ENCODE measurements at places on chromosomes 2 and 18.
A peak's percentile ranks its signal among the peaks of the same experiment; 100 is the strongest.

DNA sequence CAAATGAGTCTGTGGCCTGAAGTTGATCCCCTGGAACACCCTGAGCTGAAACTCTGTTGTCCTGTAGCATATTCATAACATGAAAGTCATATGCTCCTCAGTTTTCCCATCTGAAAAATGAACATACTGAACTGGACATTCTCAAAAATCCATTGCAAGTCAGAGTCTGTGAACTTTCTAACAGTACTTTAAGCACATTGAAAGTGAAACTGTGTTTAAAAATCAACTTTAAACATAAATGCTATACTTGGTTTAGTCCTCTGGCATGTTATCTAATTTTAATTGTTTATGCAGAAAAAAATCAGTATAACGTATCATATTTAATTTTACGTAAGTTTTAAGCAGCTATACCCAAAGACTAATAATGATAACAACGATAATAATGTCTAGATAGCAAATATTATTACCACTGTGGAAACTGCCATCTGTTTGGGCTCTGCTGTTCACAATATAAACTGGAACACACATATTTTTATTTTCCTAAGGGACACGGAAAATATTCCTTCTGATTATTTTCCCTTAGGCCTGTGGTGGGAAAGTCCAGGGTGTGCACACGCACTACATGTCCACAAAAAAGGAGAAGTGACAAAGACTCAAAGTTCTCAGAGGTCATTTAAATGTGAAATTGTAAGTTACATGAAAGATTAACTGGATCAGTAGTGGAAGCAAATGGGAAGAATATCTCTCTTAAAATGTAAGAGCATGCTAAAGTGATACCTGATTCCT is 56.1 kb upstream of the TTN start:
- no peak for DNase-seq

DNA sequence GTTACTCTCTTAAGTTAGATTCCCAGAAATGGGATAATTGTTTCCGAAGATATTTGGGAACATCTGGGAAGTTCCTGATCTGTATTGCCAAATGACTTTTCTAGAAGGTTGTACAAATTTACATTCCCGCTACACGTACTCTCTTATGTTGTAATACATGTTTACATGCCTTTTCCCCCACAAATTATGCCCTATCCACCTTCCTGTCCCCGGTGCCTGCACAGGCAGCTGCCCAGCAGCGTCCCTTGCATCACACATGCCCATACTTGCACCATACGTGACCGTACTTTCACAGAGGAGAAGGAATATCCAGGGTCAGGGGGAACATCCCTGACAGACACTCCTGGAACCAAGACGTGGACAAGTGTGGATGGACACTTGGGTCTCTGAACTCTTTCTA is 24.2 kb upstream of the KLF11 start:
- no peak for DNase-seq

GRCh38 chr2:20054119-20054518 is 2.7 kb upstream of the LAPTM4A start:
- no peak for DNase-seq

DNA sequence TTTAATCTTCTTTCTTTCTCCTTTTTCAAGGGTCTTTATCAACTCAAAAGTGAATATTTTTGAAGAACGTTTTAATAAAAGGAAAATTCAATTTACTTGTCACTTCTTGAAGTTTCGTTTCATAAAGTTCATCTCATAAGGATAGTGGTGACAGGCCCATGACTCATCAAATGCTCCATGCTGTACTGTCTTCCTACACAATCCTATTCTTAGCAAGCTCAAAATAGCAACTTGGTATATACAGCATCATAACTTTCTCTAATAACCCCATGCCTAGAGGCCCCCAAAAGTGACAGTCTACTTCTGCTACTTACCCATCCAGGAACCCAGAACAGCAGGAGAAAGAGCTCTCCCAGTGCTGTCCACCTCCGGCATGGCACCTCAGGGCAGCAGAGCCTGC is 7.7 kb downstream of the FBXO15 start:
- no peak for DNase-seq

DNA sequence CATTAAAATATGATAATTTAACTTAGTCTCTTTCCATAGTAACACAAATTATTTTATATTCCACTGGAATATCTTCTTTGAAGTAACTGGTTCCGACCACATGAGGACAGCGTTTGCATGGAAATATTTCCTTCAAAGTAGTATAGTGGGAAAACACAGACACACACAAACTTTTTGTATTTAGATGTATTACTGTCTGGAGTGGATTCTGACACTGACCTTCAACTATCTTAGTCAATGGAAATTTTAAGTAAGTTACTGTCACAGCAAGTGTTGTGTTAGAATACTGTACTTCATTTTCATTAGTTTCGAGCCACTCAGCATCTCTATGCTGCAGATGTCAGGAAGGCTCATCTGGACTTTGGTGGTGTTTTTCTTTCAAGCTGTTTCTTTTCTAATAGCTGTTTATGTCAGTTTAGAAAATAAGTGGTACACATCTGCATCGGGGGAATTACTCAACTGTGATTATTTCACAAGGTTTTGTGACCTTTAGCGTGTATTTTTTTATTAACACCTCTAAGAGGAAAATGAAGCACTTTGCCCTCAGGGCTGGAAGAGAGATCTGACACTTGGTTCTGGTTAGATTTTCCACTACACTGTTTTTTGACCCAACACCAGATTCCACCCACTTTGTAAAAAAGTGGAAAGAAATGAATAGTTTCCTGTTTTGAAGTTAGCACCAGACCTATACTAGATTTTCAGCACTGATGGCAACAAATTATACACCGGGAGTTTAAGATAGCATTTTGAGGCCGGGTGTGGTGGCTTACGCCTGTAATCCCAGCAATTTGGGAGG is 18.9 kb upstream of the THOC1 start:
- no peak for DNase-seq

DNA sequence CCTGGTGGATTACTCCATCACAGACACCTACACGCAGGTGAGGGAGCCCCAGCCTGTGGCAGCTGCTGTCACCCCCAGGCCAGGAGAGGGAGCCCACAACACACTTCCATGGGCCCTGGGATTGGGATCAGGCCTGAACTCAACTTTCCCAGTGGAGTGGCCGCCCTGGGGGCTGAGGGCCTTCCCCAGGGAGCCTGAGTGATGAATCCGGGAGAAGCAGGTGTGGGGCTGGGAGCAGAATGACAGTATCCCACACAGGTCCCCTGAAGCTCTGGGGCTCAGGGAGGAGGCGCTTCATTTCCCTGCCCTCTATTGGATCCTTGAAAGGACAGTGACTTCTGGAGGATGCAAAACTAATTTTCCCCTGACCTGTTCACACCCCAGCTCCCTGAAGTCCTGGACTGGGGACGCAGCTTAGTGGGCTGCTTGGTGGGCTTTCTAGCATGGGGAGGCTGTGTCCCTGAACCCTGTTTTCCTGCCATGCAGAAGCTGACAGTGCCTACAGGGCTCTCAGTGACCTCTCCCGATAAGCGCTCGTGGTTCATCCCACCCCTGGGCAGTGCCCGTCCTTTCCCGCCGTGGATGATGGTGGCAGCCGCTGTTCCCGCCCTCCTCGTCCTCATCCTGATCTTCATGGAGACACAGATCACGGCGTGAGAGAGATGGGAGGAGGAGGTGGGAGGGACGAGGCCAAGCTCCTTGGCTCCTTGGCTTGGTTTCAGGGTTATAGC is 11.0 kb downstream of the SLC4A3 start:
- no peak for DNase-seq

DNA sequence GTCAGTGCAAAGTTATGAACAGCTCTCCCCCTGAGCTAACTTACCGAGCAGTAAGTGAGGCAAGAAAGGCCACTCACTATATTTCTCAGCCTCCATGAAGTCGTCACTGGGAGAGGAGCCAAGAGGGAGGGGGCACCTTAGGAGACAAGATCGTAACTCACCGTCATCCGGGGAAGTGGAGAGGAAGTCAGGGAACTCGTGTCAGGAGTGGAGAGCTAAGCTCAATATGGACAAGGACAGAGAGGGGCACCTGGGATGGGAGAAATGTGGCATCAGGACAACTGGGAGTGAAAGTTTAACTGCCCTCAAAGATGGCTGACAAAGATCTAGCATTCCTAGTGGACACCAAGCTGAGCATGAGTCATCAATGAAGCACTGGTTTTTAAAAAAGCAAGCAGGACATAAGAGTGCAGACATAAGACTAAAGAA is 37.1 kb downstream of the BCL11A start:
- no peak for DNase-seq

DNA sequence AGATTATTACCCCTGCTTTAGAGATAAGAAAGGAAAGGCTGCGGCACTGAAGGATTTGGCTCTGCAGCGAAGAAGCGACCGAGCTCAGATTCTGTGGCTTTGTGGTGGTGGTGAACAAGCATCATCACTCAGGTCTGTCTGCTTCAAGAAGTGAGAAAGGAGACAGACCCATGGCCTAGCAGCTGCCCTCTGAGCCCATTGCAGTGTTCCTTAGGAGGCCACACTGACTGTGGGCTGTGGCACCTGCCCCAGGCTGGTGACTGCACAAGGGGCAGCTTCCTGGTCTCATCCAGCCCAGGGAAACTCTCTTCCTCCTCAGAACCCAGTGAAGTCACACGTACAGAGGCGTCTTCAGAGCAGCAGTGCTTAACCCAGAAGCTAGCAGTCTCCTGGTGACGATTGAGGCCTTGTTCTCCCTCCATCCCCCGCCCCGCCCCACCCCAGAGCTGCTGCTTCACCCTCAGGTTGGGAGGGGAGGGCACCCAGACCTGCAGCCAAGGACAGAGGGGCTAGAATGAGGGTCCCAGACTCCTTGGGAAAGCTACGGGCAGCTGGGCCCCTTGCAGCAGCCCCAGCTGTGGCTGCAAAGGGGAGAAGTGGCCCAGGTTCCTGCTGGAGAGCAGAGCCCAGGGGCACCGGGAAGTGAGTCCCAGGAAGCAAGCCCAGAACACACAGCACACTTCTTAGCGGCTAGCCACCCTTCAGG is 22.2 kb downstream of the BIN1 start:
- DNase-seq, result no peak

GRCh38 chr2:69932596-69932922 is 17.6 kb downstream of the MXD1 start:
- no peak for DNase-seq

- DNase-seq, result no peak
These were observed 15.4 kb upstream of the ACYP2 start for GRCh38 chr2:54099829-54100585.

GRCh38 chr2:227179988-227180685 is 15.7 kb downstream of the COL4A3 start:
- no peak for DNase-seq

DNA sequence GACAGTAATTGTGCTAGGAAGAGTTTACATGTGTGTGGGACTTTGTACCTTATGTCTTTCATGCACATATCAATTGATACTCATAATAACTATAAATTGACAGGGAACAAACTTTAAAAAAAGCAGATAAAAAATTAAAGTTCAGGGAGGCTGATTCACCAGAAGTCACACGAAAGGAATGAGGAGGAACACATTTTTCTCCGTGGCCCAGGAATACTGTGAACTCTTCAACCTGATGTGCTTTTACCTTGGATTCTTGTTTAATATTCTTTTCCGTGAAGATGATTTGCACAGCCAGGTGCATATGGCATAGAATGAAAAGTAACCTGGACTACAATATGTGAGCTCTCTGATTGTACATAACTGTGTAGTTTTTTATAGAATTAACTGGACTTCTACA is 326.3 kb downstream of the CDH7 start:
- no peak for DNase-seq

DNA sequence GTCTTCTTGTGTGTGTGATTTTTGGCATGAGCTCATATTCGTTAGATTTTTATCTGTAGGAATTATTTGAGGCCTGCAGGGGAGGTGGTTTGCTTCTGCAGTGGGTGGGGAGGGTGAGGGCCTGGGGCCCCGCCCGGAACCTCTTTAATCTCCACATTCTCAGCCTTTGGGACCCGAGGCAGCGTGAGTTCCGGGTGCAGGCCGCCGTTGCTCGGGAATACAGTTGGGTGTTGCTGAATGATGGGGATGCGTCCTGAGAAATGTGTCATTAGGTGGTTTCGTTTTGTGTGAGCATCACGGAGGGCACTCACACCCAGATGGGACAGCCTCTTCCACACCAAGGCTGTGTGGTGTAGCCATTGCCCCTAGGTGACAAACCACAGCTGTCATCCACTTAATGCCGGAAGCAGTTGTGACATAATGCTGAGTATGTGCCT is 13.7 kb upstream of the GAL3ST2 start:
- DNase-seq, result no peak

GRCh38 chr2:163736433-163737189 is 803 bp upstream of the FIGN start:
- DNase-seq, result no peak

GRCh38 chr2:48471048-48471474 is 58.9 kb upstream of the STON1 start:
- DNase-seq, result peak; percentile 54

DNA sequence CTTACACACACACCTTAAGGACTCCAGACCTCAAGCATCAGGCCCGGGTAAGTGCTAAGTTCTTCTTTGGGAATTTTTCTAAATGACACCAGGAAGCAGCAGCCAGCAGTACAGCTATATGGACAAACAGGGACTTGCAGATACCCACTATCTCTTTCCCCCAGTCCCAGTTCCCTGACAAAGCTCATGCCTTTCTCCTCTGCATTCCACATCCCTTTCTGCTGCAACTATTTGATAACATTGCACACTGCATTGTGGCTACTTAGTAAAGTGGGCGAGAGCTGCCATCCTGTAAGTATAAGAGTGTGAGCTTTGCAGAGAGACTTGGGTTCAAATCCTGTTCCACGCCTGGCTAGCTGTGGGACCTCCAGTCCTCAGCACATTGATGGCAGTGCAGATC is 14.0 kb upstream of the CD226 start:
- no peak for DNase-seq

GRCh38 chr2:53569957-53570727 is 197.5 kb upstream of the CHAC2 start:
- DNase-seq, result no peak

GRCh38 chr2:21326152-21326551 is 202.4 kb downstream of the TDRD15 start:
- no peak for DNase-seq

- no peak for DNase-seq
These were observed 135.9 kb downstream of the ABCA12 start for GRCh38 chr2:215002500-215002899.

DNA sequence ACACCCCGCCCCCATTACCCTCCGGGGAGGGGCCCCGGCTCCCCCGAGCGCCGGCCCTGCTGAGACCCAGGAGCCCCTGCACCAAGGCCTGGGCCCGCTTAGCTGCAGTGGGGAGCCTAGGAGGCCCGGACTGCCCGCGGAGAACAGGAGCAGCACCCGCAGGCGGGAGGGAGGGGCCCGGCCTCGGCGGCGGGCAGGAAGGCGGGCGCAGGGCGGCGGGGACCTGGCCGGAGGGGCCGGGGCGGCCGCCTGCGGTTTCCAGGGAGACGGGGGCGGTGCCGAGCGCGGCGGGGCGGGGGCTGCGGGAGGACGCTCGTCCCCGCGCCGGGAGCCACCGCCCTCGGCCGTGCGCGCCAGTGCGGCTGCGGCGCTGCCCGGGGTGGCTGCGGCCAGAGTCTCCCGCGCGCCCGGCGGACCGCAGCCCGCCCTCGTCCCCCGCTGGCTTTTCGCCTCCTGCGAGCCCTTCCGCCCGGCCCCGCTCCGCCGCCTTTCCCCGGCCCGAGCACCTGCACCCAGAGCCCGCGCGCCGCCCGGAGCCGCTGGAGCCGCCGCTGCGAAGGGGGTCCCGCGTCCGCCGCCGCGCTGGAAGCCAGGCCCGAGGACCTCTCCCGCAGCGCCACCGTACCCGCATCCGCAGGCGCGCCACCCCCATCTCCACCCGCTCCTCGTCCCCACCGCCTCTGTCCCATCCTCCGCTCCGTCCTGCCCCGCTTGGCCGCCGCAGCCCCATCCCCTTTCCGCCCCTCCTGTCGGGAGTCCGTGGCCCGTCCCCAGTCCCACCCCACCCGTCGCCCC is 17.2 kb downstream of the GPC1 start:
- no peak for DNase-seq

GRCh38 chr2:109238580-109238979 is 109.6 kb downstream of the SH3RF3 start:
- no peak for DNase-seq

All from HS-27A (cell line).